ENCODE measurements at places on chromosomes 1 and 21.

DNA sequence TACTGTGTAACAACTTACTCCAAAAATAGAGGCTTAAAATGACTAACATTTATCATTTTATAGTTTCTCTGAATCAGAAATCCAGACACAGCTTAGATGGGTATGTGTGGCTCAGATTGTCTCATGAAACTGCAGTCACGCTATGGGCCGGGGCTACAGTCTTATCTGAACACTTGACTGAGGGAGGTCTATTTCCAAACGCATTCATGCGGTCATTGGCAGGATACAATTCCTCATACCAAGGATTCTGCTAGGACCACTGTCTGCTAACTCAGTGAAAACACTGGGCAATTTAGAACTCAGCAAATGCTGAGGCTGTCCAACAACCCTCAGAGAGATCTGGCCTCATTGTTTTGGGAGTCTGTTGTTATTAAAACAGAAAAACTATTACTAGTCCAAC lies 178.6 kb downstream of the TBX15 start:
- no peak for DNase-seq

DNA sequence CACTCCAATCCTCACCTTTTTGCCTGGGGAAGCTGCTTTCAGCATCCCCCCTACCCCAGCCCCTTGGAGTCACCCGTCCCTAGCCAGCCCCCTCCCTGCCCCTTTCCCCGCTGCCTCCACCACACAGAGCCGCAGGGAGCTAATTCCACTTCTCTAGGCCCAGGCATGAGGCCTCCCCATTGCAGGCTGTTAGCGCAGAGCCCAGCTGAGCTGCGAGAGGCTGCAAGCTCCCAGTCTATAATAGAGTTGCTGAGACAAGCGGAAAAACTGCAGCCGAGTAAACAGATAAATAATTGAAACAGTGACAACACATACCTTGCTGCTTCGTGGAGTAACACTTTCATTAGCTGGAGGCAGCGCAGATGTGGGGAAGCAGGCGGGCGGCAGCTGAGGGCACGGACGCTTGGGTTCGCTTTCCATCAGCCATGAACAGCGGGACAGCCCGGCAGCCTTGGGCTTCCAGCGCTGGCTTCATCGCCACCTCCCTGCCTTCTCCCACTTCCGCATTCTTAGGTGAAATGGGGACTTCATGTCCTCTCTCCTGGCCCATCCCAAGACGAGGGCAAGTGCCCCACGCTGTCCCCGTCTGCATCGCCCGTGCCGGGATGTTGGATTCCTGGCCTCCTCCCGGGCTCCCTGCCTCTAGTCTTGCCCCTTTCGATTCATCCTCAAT lies 183.3 kb downstream of the IGSF21 start:
- no peak for DNase-seq

DNA sequence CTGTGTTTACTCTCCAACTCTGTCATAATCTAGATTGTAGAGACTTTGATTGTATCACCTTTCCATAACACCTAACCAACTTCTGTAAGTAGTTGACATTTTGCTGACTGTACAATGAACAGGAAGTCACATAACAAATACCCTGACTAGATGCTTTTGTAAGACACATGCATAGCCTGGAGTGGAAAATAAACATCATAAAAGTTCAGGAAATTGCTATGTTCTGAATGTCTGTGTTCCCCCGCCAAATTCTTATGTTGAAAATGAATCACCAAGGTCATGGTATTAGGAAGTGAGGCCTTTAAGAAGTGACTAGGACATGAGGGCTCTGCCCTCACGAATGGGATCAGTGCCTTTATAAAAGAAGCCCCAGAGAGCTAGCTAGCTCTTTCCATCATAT lies 40.4 kb upstream of the ZSWIM5 start:
- peak; percentile 60 for DNase-seq

DNA sequence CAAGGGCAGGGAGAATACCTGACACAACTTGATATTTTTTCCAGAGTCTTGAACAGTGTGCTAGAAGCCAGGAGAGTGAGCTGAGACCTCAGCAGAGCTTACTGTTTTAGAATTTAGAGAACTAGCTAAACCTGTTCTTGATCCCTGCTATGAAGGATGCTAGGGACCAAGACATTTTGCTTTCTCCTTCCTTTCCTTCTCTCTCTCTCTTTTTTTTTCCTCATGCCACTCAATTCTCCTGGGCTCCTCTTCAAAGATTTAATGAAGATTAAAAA lies 99.0 kb downstream of the NGF start:
- DNase-seq, result peak; percentile 22

DNA sequence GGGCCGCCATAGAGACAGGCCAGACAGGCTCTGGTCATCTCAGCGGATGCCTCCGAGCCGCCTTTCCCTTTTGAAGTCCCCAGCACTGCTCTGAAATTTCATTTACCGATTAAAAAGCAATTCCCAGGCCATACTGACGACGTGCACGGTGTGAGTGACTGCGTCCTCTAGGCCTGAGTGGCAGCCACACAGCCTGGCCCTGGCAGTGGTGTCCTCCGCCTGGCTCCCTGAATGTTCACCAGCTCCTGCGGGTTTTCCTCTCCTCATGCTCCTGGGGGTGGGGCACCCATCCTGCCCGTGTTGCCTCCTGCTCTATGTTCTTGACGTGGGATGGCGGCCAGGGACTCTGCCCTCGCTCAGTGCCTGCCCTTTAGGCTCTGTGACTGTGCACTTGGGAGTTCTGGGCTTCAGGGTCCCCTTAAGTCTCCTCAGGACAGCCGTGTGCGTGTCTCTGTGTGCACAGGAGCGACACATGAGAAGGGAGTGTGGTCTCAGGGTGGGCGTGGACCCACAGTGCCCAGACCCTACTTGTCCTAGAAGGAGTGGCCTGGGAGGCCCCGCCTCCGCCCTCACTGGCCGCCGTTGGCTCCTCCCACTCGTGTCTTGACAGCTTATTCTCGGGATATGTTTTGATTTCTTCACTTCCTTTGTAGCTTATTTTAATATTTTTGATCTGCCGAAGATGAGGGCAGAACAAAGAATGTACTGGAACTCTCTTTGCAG lies 3.6 kb downstream of the SKI start:
- DNase-seq, result peak; percentile 71

DNA sequence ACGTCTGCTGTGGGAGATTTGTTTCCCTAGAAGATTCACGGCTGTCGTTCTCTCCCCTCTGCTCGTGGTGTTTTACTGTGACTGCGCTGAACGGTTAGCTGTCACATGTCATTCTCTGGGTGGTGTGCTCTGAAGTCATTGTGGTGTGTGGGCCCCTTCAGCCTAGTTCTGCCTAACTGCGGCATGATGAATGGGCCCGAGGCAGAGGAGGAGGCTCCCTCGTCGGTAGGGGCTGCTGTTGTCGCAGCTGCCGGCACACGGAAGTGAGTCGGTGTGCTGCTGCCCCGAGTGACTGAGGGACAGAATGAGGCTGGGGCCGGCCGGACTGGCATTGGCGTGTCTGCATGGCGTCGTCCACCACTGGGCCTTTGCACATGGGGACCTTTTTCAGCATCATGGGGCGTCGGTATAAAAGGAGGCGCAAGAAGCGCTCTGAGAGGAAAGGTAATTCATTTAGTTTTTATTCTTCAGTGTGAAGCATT lies 77.9 kb downstream of the ADARB1 start:
- no peak for DNase-seq

- DNase-seq, result no peak
These were observed 5.1 kb upstream of the NEK7 start for GRCh38 chr1:198151688-198152087.

- DNase-seq, result peak; percentile 59
These were observed 1.4 kb upstream of the RGS2 start for GRCh38 chr1:192807211-192808162.

- DNase-seq, result no peak
These were observed 8.9 kb downstream of the MRTO4 start for GRCh38 chr1:19260211-19261138.

- no peak for DNase-seq
These were observed 117.4 kb upstream of the PAXBP1 start for GRCh38 chr21:32888971-32889370.

GRCh38 chr1:920521-920920 lies 3.2 kb upstream of the SAMD11 start:
- DNase-seq, result no peak

DNA sequence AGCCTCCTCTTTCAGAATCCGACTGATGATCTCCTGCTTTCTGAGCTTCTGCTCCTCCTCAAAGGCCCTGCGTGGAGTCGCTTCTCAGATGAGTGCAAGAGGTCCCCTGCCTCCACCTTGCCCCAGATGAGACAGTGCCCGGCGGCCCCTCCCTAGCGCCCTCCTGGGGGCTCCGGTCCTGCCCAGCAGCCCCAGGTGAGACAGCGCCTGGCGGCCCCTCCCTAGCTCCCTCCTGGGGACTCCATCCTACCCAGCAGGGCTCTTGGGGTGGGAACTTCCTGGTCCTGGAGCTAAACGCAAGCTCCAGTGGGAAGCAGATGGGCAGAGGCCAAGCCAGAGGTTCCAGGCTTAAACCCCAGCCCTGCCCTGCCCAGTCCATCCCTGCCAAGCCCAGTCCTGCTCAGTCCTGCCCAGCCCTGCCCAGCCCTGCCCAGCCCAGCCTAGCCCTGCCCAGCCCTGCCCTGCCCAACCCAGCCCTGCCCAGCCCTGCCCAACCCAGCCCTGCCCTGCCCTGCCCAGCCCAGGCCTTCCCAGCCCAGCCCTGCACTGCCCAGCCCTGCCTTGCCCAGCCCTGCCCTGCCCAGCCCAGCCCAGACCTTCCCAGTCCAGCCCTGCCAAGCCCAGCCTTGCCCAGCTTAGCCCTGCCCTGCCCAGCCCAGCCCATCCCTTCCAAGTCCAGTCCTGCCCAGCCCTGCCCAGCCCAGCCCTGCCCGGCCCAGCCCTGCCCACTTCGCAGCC lies 34.6 kb downstream of the CFAP74 start:
- no peak for DNase-seq

DNA sequence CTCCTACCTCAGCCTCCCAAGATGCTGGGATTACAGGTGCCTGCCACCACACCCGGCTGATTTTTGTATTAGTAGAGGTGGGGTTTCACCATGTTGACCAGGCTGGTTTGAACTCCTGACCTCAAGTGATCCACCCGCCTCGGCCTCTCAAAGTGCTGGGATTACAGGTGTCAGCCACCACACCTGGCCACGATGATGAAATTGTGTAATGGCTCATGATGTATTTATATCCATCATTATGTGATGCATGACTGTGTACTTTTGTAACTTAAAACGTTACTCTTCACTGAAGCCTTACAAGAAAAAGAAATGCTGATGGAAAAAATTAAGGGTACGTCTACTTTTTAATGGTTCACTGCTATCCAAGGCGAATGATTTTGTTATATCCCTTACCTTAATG lies 7.5 kb downstream of the TARDBP start:
- no peak for DNase-seq

GRCh38 chr1:223179786-223180185 lies 36.7 kb upstream of the TLR5 start:
- no peak for DNase-seq

DNA sequence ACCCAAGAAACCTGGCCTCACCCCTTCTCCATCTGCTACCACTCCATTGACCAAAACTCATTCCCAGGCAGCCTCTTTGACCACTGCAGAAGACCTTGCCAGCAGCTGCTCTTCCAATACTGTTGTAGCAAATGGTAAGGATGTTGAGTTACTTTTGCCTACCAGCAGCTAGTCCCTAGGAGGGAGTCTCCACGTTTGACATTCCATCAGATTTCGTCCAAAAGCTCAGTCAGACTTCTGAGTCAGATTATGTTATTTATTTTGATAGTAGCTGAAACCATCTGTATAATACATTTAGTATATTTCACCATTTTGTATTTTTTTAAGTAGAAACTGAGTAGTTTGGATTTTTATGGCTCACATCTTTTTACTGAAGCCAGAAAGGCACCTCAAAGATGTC lies 51.5 kb upstream of the WNT2B start:
- no peak for DNase-seq

GRCh38 chr21:31804008-31804394 lies 68.8 kb upstream of the HUNK start:
- no peak for DNase-seq

GRCh38 chr21:38986406-38986805 lies 180.7 kb downstream of the ETS2 start:
- DNase-seq, result no peak
